Purkinje cell (primary cell): ENCODE measurements at places on chromosomes 1 and 21. TPM values are rescaled to one million over a fixed set of nuclear protein-coding genes. Genes with fewer than 3 reads are reported as not detected.

ERICH3 gene
- 8.1 and 11.1 TPM in 2 replicates for polyA plus RNA-seq

ALPL gene
- polyA plus RNA-seq: 0.16 TPM in 1 of 2 replicates, not detected in the other

ATP6V1G3 gene
- polyA plus RNA-seq: not detected in 2 replicates

LRRC53 gene
- 1.6 TPM in 1 of 2 replicates, not detected in the other for polyA plus RNA-seq

BRINP3 gene
- polyA plus RNA-seq: 10.5 and 10.8 TPM in 2 replicates

LRRC38 gene
- polyA plus RNA-seq: not detected in 2 replicates

HMGB4 gene
- not detected in 2 replicates for polyA plus RNA-seq

ADORA1 gene
- 1.4 TPM in 1 of 2 replicates, not detected in the other for polyA plus RNA-seq

KRTAP7-1 gene
- polyA plus RNA-seq: not detected in 2 replicates

CRABP2 gene
- 0.40 TPM in 1 of 2 replicates, not detected in the other for polyA plus RNA-seq

REN gene
- polyA plus RNA-seq: not detected in 2 replicates

IFI44 gene
- 2.5 and 4.2 TPM in 2 replicates for polyA plus RNA-seq

LCE1B gene
- polyA plus RNA-seq: not detected in 2 replicates

GJA4 gene
- not detected in 2 replicates for polyA plus RNA-seq

REG4 gene
- polyA plus RNA-seq: not detected in 2 replicates

KCNT2 gene
- polyA plus RNA-seq: 1.9 and 3.4 TPM in 2 replicates

MX2 gene
- not detected in 2 replicates for polyA plus RNA-seq
